Mucosa of descending colon (tissue), 3 donors: ENCODE measurements at places on chromosomes 4 and X. TPM values are rescaled to one million over a fixed set of nuclear protein-coding genes. Genes with fewer than 3 reads are reported as not detected.

OPN1MW3 gene
- not detected for total RNA-seq

CNKSR2 gene
- total RNA-seq: 2.4 TPM

GAGE13 gene
- total RNA-seq: not detected

TEX13C gene
- not detected for total RNA-seq

TMPRSS11E gene
- total RNA-seq: not detected

NKRF gene
- total RNA-seq: 5.9 TPM

VGLL1 gene
- not detected for total RNA-seq

FAM47E gene
- total RNA-seq: 9.8 TPM

PFKFB1 gene
- 0.29 TPM for total RNA-seq

NUDT10 gene
- total RNA-seq: 0.34 TPM

CLIC2 gene
- 8.3 TPM for total RNA-seq

CPLX1 gene
- total RNA-seq: 3.4 TPM

FMR1NB gene
- not detected for total RNA-seq

PPP4R3C gene
- not detected for total RNA-seq

TRPC3 gene
- total RNA-seq: 1.0 TPM

ARMCX2 gene
- total RNA-seq: 8.3 TPM

ADH7 gene
- total RNA-seq: not detected

CSAG1 gene
- total RNA-seq: not detected

TLR6 gene
- total RNA-seq: 2.3 TPM

GUCY1A1 gene
- total RNA-seq: 18.8 TPM

AMTN gene
- not detected for total RNA-seq

CLCN5 gene
- 5.4 TPM for total RNA-seq

TLR2 gene
- total RNA-seq: 2.0 TPM

GPR50 gene
- total RNA-seq: not detected
